ENCODE measurements at places on chromosomes 3 and 15.
A peak's percentile ranks its signal among the peaks of the same experiment; 100 is the strongest.

DNA sequence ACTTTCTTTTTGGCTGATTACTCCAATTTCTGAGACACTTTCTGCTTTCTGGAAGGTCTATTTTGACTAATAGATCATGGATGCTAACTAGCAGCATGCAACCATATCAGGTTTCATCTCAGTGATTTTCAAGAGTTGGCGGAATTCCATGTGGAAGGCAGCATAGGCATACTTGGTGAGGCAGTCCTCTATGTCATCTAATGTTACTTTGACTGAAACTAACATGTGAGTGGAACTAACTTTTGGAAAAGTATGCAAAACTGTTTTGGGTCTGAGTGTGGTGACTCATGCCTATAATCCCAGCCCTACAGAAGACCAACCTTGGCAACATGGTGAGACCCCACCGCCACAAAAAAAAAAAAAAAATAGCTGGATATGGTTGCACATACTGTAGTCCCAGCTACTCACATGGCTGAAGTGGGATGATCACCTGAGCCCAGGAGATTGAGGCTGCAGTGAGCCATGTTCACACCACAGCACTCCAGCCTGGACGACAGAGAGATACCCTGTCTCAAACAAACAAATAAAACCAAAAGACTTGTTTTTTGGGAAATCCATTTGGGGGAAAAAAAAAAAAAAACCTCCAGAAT lies 1033.7 kb downstream of the ROBO1 start:
- no peak for DNase-seq

GRCh38 chr3:49296781-49297411 lies 19.9 kb upstream of the C3orf62 start:
- DNase-seq, result no peak

GRCh38 chr3:107662124-107662507 lies 139.4 kb downstream of the BBX start:
- DNase-seq, result no peak

DNA sequence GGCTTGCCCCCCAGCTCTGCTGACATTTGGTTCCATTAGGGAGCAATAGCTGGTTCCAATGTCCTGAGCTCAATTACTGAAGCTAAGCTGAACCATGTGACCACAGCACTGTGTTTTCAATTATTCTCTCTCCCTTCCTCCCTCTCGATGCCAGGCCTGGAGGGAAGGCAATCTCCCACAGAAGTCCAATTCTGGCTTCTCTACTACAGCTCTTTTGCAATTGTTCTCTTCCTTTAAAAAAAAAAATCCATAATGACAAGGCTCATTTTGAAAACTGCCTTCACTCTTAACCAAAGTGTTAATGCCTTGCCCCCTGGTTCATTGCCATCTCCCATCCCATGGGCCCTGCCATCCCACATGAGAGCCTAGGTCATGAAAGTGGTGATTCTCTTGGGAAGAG lies 24.8 kb downstream of the IL16 start:
- DNase-seq, result no peak

DNA sequence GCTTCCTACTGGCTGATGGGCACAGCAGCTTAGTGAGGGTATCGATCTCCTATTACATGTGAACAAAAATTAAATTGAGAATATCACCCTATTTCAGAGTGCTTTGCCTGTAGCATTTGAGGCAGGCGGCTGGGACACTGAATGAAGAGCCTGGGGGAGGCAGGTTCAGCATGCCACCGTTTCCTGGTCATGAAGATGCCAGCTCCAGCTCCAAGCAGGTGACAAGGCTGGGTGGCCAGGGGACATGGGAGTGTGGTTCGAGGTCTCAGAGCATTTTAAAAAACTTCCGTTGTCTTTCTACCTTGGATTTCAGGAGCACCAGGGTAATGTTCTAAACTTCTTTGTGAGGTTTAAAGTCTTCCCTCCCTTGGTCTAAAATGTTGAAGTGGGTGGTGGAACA lies 158.2 kb downstream of the RPLP1 start:
- DNase-seq, result no peak

DNA sequence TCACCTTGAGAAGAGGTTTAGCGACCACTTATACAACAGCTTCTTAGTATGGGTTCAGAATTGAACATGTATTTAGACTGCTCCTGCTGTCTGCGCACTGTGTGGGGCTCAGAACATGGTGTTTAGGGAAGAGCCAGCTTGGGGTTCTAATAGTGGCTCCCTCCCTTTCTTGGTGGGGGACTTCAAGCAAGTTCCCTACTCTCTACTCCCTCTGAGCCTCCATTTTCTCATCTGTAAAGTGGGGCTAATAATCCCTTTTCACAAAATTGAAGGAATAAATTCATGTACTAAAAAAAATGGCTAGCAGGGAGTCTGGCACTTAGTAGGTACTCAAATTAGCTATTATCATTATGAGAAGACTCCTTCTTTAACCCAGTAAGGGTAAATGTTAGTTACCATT lies 97.5 kb upstream of the SPATA12 start:
- no peak for DNase-seq

DNA sequence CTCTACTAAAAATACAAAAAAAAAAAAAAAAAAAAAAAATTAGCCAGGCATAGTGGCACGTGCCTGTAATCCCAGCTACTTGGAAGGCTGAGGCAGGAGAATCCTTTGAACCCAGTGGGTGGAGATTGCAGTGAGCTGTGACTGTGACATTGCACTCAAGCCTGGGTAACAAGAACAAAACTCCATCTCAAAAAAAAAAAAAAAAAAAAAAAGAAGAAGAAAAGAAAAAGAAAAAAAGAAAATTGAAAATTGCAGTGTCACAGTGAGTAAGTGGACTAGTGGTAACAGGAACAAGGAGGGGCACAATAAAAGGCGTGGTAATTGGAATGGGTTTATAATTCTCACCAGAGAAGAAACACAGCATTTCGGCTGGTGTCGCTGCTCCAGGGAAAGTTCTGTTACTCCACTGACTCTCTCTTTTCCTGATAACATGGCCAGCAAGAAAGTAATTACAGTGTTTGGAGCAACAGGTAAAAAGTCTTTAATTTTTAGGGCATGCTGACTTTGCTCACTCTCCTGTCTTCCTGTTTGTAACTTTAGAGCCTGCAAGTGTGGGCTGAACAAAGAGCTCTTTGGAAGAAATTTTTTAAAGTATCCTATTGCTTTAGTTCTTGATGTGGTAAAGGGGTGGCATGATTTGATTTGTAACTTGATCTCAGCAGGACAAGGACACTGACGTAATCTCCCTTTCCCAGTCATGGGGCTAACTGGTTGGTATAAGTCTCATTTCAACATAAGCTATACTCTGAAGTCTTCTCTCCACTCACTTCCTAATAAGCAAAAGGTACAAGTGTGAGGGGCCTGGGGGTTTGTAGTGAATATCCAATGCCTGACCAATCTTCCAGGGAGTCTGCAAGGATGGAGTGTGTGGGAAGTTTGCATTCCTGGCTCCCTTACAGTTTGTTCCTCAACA lies 22.1 kb upstream of the TRA2B start:
- no peak for DNase-seq

DNA sequence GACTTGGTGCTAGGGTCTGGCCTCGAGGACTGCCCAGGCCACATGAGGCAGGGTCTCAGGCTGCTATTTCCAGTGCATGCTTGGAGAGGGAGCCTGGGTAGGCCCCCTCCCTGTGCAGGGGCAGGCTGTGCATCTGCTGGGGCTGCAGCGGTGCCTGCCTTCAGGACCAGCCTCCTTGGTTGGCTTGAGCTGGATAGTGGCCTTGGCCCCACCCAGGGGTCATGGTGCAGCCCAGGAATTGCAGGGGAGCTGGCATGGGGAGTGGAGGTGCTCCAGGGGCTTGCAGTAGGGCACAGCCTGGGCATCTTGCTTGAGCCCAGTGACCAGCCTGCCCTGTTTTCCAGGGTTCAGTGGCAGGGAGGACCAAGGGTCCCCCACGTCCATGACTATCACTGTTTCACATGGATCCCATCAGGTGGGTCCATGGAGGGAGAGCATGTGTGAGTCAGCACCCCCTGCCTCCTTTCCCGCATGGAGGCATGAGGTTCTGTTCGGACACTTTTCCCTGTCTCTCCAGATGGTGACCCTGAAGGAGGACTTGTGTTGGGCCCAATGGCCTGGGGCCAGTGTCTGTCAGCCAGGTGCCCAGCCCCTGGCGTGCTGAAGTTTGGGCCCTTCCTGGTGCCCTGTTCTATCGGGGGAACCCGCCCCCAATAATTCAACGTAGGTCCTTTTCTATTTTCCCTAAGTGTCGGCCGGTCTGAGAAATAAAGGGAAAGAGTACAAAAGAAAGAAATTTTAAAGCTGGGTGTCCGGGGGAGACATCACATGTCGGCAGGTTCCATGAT lies 218.6 kb downstream of the SNRPN start:
- DNase-seq, result no peak

GRCh38 chr3:194382892-194383223 lies 13.3 kb upstream of the LRRC15 start:
- no peak for DNase-seq

- DNase-seq, result no peak
Observed at GRCh38 chr3:101725194-101725889, 928 bp downstream of the CEP97 start.

DNA sequence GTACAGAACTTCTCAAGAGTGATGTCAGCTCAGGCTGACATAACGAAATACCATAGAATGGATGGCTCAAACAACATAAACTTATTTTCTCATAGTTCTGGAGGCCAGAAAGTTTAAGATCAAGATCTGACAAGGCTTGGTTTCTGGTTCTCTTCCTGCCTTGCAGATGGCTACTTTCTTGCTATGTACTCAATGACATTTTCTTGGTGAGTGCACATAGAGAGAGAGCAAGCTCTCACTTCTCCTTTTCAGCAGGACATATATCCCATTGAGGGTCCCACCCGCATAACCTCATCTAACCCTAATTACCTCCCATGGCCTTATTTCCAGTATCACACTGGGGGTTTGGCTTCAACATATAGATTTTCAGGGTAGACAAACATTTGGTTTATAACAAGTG lies 1072.1 kb downstream of the PLOD2 start:
- no peak for DNase-seq

DNA sequence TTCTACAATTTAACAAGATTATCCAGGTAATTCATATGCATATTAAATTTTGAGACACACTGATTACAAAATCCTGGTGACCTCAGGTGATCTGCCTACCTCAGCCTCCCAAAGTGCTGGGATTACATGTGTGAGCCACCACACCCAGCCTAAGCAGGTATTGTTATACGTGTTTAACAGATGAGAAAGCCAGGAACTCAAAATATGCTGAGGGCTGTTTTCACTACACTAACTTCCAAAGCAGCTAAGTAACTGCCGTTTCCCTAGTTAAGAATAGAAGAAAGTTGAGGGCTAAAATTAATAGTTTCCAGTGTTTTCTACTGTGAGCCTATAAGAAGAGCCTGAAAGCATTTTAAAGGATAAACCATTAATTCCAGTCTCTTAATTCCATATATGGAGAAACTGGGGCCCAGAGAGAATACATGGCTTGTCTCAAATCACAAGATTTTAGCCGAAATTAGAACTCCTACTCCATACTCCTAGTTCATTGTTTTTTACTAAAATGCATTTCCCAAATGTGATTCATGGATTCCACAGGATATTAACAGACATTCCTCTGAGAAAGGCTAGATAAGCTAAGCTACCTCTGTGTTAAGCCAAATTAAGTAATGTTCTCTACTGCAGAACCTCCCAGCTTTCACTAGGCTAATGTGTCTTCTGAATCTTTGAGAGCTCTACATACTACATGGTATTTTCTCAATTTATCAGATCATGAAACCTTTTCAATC lies 17.0 kb upstream of the AVEN start:
- peak; percentile 50 for DNase-seq

- no peak for DNase-seq
Observed at GRCh38 chr15:60633426-60633968, 154.6 kb upstream of the ICE2 start.

GRCh38 chr15:73952171-73952912 lies 26.1 kb downstream of the LOXL1 start:
- no peak for DNase-seq

DNA sequence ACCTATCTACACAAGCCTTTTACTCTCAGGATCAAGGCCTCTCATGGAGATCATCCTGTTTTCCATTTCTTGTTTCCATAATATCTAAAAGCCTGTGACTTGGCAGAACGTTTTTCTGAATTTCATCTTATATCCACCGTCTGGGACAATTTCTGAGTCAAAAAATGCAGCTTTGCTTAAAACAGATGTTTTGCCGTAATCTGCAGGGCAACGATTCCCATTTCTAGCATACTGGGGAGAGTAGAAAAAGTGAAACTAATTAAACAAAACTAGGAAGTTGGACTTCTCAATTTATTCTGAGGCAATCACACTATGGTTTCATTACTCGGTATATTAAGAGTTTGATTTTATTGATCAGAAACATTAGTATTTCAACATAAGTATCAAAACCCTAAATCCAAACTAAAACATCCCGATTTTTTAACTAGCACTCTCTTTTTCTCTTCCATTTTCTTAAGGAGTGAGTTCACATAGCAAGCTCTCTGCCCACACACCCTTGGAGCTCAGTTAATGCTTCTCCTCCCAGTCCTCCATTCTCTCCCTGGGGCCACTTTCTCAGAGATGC lies 33.6 kb downstream of the SPATA12 start:
- DNase-seq, result no peak

GRCh38 chr3:18445401-18446148 lies 20.4 kb upstream of the SATB1 start:
- DNase-seq, result no peak

DNA sequence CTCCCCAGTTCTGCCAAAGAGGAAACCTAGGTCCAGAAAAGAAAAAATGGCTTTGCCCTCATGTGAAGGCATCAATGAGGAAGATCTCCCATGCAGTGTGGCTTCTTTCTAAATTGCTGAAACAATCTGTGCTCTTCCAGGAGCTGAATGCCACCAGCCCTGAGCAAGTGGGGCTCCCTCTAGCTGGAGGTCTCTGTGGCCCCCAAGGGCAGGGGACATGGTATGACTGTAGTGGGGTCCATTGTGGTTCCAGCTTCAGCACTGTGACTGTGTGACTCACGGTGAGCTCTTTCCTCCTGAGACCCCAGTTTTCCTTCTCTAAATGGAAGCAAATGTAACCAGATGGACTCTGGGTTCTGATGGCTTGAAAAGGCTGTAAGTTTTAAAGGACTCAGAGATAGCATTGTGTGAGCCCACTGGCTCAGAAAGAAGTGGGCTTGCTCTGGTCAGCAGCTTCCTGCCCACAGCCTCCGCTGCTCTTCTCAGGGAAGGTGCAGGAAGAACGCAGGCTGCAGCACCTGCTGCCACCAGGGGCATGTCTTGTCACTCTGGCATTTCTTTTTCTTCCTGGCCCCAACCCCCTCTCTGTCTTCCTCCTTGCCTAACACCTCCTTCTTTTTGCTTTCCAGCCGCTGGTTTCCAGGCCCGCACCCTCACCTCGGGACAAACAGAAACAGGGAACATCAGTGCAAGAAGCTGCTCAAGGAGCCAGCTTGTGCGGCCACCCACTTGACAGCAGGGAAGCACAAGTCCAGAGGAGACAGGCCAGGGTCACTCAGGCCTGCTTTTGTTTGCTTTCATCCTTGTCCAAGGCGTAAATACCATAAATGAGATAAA lies 5.8 kb upstream of the CXCR6 start:
- no peak for DNase-seq

DNA sequence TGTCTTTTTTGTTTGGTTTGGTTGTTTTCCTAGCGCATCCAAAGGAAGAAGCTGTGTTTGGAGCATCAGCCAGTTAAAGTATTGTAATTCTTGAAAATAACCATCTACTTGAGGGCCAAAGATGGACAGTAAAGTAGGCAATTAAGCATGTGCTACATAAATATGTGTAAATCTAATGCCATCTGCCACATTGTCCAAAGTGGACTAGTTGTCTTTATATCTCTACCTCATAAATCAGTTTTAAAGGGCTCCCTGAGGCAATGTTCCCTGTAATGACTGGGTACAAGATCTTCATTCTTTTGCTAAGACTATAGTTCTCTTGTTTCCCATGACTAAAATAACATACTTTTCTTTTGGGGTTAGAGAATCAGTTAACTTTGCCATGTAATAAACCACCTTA lies 460.0 kb upstream of the RARB start:
- no peak for DNase-seq
